ENCODE measurements at places on chromosomes 16 and 17. TPM values are rescaled to one million over a fixed set of nuclear protein-coding genes. Genes with fewer than 3 reads are reported as not detected.

The OR4D1 gene
- total RNA-seq, result not detected

The MRC2 gene
- 53.0 TPM for total RNA-seq

The TBX4 gene
- 0.53 TPM for total RNA-seq

The VAT1L gene
- not detected for total RNA-seq

The NLRC3 gene
- total RNA-seq, result 0.15 TPM

The CLEC18A gene
- 0.17 TPM for total RNA-seq

The TBC1D3H gene
- not detected for total RNA-seq

The SECTM1 gene
- 14.1 TPM for total RNA-seq

The IL34 gene
- total RNA-seq, result 158 TPM

The CA7 gene
- total RNA-seq, result not detected

DNA sequence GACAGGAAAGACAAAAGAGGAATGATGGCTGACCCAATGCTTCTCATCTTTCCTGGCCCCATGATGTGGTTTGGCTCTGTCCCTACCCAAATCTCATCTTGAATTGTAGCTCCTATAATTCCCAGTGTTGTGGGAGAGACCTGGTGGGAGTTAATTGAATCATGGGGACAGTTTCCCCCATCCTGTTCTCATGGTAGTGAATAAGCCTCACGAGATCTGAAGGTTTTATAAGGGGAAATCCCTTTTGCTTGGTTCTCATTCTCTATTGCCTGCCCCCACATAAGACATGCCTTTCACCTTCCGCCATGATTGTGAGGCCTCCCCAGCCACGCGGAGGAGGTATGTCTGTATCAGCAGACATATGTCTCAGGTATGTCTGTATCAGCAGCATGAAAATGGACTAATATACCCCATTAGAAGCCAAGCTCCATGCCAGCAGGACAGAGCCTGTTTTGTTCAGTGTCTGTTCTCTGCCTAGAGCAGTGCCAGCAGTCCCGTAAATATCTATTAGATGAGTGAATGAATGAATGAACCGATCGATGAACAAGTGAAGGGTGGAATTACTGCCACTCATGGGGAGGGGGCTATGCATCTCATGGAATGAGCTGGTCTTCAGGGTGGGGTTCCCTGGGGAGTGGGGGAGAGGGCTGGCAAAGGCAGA lies 304.4 kb downstream of the SOX9 start:
- no peak for DNase-seq

DNA sequence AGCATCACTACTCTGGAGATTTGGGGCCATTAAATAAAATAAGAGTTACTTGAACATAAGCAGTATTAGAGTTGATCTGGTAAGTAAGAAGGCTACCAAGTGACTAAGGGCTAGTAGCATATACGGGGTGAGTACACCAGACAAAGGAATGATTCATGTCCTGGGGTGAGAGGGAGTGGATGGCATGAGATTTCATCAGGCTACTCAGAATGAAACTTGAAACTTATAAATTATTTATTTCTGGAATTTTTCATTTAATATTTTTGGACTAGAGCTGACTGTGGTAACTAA lies 2.3 kb downstream of the SLFN5 start:
- DNase-seq, result no peak

DNA sequence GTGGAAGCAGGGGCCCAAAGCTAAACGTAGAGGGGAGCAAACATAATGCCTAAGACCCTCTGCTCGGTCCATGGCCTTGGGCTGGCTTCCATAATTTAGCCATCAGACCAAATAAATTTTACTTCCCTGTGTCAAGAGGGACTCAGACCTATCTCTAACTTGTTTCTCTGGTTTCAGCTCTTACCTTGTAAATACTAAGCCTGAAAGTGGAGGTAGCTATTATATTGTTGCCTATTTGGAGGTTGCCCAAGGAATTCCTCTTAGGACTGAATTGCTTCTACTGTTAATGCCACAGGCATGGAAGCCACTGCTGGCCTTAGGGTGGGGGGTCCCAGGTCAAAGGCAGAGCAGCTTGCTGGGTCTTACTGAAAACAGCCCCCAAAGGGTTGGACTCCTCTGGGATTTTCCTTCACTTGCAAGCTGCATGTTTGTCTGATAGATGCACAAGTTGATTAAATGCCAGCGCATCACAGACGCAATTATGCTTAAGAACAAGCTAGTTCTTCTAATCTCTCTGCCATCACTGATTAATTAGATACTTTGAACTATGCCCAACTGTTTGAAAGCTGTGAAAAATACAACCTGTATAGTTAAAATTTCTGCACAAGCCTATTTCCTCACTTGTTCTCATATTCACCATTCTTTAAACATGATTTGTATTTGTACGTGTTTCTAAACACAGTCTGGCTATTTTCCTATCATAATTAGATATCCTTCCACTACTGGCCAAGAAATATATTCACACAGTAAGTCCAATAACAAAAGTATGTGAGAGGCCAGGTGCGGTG lies 67.9 kb upstream of the HAS3 start:
- DNase-seq, result peak; percentile 34

GRCh38 chr16:66481081-66481942 lies 54.2 kb downstream of the BEAN1 start:
- no peak for DNase-seq

DNA sequence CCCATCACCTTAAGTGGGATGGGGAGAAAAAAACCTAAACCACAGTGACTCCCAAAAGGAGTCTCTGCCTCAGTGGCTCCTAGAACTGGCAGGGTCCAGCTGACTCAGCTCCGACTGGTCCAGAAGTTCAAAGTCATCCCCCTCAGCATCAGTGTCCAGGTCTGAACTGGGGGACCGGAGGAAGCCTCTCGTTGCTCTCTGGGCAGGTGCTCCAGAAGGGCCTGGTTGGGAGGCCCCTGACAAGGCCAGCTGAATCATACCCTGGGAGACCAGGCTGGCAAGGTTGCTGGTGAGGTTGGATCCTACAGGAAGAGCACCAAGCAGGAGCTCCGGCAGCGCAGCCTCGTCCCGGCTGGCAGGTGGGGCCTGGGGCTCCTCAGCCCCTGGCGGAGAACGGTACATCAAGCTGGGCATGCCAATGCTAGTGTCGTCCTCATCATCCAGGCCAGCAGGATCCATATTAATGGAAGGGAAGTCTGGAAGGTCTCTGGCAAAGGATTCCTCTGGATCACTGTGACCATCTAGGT lies 4.3 kb upstream of the PSMC3IP start:
- DNase-seq, result no peak

- DNase-seq, result peak; percentile 95
Observed at GRCh38 chr16:4416200-4417032, at the start of gene CORO7. Gene CORO7 (minus strand): TSS chr16:4416596. CDS start chr16:4416518, 78 bp downstream.

GRCh38 chr17:57666201-57666870 lies 78.8 kb downstream of the CCDC182 start:
- DNase-seq, result peak; percentile 42

DNA sequence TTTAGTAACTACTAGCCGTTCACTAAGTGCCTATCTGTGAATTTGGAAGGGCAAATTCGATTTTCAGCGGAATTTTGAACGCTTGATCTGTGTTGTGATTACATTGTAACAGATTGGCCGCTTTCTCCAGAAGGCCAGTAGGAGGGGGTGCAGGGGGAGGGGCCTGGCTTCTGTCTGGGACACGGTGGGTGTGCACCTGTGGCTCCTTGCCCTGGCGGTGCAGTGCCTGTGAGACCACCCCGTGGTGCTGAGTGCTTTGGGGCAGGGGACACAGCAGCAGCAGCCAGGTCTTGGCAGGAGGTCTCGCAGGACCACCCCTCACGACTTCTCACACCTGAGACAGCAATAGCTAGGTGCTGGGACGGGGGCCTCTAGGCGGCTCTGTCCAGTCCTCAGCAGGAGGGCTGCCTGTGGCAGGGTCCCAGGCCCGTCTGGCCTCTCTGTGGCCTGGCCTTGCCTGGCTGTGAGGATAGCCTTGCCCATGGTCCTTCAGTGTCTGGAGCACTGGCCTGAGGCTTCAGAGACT lies 1.8 kb downstream of the UBE2I start:
- DNase-seq, result no peak

GRCh38 chr17:43618276-43618675 lies 43.4 kb downstream of the MEOX1 start:
- DNase-seq, result no peak

DNA sequence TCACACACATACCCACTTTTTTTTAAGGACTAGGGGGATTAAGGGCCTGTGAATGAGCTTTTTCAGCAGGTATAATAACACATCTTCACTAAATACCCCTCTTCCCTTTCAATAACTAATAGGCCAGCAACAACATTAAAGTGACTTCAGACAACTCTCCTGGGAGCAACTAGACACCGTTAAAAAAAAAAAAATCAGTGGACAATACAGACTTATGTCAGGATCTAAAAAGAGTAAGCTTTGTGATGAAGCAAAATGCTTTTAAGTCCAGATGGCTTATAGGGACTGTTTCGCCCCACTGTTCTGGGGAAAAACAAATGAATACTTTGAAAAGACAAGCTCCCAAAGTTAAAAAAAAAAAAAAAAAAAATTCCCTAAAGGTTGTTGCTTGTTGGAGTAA lies 29.0 kb downstream of the SPAG9 start:
- DNase-seq, result no peak

DNA sequence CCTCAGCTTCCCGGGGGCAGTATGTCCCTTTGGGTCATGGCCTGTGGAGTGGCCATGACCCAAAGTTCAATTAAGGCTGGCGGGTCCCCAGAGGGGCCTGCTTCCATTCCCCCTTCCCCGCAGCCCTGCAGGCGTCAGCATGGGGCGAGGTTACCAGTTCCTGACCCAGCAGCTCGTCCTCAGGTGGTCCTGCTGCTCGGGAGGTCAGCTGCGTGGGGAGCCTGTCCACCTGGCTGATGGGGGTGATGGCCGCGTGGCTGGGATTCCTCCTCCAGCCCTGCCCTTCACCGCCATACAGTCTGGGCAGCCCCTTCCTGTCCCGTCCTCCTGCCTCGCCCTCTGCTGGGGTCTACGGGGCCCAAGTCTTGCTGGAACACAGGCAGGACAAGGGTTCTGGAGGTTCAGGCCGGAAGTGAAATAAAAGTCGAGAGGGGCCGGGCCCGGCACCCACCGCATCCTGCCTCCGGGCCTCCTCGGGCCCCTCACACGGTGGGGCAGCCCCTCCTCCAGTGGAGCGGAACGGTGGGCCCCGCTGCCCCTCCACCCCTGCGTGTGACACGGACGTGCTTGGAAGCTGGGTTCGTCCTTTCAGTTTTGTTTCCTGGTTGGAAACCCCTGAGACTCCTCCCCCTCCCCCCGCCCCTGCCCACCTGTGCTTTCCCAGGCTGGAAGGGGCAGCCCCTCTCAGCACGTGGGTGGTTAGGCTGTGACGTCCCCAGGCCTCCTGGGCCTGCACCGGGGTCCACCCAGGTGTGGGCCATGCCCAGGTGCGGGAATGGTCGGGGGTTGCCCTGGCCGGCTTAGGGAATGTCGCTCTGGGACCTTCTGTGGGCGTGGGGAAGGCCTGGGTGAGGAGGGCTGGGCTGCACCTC lies 6.8 kb downstream of the UBALD2 start:
- peak; percentile 88 for DNase-seq

DNA sequence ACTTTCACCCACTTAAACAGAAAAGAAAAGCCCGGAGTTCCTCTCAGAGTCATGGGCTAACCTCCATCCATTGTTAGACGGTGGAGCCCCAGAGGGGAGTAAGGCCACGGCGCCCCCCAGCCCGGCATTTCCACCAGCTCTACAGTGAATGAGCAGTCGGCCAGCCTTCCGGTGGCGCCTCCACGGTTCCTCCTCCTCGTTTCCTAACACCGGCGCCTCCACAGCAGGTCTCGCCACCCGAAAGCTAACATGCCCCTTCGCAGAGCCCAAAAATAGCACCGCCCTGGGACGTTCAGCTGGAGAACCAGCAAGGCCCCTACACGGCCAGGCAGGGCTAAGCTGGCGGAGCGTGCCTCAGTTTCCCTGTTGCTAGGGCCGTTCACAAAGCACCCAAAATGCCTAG lies 858 bp downstream of the MMD start:
- peak; percentile 92 for DNase-seq

- no peak for DNase-seq
Observed at GRCh38 chr17:58330997-58331814, 2.6 kb upstream of the TSPOAP1 start.

DNA sequence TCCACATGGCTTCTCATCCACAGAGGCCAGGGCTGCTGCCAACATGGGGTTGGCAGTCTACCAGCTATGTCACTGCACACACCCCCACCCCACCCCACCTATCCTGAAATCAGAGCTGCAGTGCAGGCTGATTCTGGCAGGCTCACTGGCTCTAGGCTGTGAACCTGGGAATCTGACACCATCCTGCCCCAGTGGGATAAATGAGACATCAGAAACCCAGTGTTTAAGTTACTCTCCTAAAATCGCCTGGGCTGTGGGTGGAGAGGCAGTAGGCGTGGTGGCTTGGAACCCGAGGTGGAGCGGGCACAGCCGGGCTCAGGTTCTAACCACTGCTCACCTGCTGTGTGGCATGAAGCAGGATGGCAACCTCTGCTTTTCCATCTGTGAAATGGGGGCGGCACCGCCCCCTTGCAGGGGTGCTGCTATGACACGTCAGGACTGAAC lies 5.6 kb downstream of the SLC38A8 start:
- DNase-seq, result no peak

GRCh38 chr17:13740686-13741085 lies 139.0 kb upstream of the HS3ST3A1 start:
- no peak for DNase-seq

Data from lower leg skin (tissue), 4 donors.